Inflammatory macrophage treated with lipopolysaccharide for 4 hours (primary cell): ENCODE measurements at places on chromosomes 5 and 9.

DNA sequence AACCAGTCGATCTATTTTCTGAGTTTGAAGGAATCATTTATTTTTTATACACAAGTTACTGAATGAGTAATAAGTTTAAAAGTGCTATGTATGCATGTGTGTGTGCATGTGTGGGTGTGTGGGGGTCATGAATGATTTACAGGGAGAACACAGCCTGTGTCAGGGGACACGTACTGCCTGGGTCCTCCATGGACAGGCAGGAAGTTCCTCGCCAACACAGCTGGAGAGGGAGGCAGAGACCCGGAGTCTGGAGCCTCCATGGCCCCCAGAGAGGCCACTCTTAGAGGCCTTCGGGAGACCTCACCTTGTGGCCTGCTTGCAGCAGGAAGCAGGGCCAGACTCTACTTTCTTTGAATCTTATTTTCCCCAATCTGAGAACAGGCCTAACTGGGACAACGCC is 144.7 kb downstream of the GABBR2 start:
- DNase-seq, result no peak

- DNase-seq, result no peak
These were observed 49.8 kb upstream of the PHYKPL start for GRCh38 chr5:178282391-178282790.

GRCh38 chr9:100222674-100223073 is 123.6 kb downstream of the INVS start:
- DNase-seq, result peak; percentile 14

DNA sequence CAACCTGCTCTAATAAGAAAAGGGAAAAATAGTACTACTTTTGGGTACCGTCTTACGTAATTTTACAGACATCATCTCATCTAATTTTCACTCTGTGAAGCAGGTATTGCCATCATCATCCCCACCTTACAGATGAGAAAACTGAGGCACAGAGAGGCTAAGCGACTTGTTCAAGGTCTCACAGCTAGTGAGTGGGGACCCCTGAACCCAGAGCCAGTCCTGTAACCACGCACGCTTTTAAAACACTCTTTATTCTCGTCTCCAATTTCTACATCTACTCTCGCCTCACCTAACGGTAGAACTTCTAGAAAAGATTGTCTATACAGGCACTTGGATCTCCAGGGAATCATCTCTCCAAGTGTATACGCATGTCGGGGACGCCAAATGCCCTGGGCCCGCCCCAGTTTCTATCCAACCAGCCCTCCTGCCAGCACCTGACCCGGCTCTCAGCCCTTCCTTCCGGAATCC is 1.5 kb upstream of the TRAF1 start:
- no peak for DNase-seq

GRCh38 chr9:100056561-100056960 is 42.2 kb downstream of the ERP44 start:
- DNase-seq, result peak; percentile 68

GRCh38 chr5:26610577-26610976 is 427.8 kb downstream of the CDH9 start:
- DNase-seq, result no peak

- peak; percentile 5 for DNase-seq
These were observed 65.8 kb downstream of the NDUFAF2 start for GRCh38 chr5:61010467-61011454.

- no peak for DNase-seq
These were observed 19.4 kb upstream of the UNC5A start for GRCh38 chr5:176790941-176791340.

DNA sequence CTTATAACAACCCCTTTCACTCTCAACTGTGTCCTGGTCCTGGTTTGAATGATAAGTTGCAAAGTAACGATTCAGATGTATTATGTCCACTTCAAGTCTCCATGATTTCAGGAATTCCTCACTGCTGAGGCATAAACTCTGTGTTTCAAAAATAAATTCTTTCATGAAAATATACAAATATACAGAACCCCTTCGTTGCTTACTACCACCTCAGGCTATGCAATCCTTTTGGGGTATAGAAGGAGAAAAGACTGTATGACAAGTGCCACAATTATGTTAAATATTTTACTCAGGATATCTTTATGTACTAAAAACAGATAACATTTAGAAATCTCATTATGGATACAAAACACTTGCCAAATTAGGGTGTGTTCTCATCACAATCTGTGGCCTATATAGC is 190.7 kb downstream of the KCTD16 start:
- DNase-seq, result no peak

GRCh38 chr9:102842423-102842822 is 152.7 kb upstream of the CYLC2 start:
- no peak for DNase-seq

DNA sequence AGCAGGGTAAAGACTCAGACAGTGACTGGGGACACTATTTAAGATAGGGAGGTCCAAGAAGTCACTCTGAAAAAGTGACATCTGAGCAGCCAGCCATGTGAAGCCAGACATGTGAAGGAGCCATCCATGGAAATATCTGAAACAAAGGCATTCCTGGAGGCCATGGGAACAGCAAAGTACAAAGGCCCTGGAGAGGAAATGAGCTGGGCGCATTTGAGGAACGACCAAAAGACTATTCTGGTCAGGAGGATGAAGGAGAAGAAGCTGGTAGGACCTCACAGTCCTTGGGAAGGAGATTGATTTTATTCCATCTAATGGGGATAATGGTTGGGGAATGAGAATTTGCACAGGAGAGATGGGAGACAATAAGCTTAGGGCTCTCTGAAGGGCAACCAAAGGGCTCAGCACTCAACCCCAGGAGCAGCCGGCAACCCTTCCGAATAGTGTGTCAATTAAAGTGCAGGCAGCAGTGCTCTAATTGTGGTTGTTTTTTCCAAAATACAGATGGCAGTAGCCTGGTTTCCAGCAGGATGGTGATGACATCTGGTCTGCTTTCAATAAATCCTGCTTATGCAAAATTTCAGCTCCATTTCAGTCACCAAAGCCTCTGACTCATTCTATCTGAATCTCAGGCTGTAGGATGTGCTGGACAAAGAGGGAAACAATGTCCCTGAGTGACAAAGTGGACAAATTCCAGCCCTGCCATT is 26.7 kb downstream of the FOXI1 start:
- DNase-seq, result no peak

- peak; percentile 38 for DNase-seq
These were observed 47.4 kb upstream of the BARX1 start for GRCh38 chr9:94002316-94003140.

DNA sequence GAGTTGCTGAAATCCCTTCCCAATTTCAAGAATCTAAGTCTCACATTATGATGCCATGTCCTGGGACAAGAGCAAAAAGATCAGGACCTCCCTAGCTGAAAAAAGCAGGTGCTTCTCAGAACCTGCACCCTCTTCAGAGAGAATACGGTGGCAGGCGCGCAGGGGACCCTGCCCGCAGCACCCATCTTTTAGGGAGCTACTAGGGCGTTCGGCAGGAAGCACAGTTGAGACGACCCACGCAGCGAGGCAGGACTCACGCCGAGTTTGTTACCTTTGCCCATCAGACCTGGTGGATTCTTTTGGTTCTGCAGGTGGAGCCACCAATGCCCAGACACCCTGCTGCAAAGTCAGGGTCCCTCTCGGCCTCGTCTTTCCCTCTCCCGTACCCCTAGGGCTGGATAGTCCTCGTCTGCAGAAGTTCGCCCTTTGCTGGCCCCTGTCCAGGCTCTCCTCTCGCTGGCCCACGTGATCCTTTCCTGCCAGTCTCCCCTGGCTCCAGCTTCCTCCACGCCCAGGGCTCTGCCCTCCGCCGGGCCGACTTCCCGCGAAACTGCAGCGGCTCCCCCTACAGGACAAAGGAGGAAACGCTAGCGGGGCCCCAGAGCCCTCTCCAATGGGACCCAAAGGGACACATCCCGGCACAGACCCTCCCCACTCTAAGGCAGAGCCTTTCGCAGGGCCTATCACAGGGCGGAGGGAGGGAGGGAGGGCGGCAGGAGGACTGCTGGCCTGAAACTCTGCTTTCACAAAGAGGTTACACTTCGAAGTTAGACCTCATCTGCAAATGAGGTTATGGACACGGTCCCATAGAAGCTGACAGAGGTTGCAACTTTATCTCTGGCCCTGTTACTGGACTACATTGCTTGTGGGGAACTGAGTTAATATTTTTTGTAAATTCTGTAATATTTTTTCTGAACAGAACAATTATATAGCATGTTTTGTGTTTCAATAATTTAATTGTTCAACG is 28.8 kb downstream of the TMEM174 start:
- DNase-seq, result peak; percentile 37

- no peak for DNase-seq
These were observed 13.3 kb downstream of the ZNF131 start for GRCh38 chr5:43134019-43134418.

DNA sequence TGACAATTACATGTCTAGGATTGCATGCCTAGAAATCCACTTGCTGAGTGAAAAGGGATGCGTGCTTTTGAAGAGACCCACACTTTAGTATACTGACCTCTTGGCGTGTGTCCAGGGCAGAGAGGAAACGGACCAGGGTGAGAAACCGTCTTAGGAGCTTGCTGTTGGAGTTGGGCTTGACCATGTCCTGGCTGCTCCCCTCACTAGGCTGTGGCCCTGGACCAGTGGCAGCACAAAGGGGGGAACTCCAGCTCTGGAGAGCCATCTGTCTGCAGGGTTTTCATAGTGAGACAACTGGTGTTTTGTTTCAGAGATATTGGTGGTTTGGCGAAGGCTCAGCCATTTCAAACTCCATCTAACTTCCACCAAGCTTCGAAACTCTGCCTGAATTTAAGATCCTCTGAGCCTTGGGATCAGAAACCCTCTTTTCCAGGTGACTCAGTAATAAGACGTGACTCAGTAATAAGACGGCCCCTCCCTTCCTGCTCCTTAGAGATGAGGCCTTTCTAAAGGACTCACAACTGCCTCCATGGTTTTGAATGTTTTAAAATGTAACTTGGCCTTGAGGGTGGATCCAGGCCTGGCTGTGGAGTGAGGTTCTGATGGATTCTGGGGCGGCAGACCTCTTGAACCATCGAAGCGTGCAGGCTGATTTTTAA is 165.8 kb downstream of the MELK start:
- DNase-seq, result no peak

DNA sequence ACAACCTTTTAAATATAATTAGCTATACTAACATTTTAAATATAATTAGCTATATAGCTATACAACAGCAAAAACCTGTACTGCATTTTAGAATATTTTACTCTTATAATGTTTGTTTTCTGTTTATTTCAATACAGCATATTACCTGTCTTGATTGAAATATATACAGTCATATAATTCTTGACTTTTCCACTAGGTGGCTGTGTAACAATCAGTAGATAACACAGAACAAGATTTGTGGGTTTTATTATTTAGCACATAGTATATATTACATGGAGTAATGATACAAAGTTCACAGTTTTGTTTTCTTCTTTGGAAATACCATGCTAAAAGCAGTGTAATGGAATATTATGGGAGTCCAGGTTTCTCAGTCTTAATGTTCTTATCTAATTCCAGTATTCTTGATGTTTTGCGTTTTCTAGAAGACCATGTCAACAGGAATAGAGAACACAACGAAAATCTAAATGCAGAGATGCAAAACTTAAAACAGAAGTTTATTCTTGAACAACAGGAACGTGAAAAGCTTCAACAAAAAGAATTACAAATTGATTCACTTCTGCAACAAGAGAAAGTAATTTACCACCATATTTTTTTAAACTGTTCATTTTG is 13.3 kb downstream of the HMMR start:
- no peak for DNase-seq

DNA sequence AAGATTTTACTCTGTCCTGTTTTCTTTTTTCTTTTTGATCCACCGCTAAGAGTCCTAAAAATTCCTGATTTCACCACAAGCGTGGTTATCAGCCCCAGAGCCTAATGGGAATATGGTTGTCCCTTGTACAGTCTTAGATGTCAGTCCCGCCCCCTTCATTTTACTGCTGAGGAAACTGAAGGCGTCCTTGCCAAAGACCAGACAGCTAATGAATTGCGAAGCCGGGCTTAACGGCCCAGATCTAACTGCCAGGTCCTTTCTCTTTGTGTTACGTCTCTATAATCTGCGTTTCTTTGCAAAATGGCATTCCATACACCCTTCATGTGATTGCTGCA is 497 bp downstream of the NSA2 start:
- peak; percentile 76 for DNase-seq

DNA sequence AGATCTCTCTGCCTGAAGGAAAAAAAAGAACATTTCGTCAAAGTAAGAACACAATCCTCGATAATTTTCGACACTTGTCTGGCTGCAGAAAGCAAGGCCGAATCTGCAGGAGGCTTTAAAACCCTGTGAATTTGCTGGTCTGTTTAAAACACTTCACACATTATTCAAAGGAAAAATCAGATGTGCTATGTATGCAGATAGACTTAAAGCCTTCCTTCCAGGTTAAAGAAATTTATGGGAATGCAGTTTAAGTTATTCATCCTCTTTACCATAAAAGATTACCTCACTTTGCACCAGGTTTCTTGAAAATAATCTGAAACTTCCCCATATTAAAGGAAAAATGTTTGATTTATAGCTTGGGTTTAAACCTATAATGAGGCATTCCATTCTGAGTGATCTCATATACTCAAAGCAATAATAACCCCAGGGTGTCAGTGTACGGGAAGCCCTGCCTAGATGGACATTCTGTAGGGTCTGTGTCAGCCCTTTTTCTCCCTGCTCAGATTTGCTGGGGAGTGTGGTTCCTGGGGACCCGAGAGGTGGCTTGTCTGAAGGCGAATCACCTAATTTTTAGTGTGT is 323.5 kb upstream of the SLC24A2 start:
- DNase-seq, result no peak

GRCh38 chr5:86679529-86679928 is 61.8 kb downstream of the COX7C start:
- peak; percentile 36 for DNase-seq

DNA sequence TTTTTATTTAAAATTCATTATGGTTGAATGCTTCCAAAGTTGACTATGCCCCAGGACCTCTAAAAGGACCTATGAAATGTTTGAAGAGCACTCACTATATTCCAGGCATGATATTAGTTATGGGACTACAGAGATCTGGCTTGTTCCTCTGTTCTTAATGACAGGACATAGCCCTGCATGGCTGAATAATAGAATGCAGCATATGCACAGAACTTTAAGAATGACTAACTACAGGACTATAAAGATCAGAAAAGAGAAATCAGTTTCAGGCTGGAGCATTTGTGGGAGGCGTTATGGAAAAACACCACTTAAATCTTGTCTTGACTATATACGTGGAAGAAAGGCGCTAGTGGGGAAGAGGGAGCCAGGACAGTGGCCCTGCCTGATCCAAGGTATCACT is 239.2 kb downstream of the DOCK8 start:
- DNase-seq, result no peak

GRCh38 chr5:169013208-169013728 is 287.7 kb downstream of the SLIT3 start:
- no peak for DNase-seq

DNA sequence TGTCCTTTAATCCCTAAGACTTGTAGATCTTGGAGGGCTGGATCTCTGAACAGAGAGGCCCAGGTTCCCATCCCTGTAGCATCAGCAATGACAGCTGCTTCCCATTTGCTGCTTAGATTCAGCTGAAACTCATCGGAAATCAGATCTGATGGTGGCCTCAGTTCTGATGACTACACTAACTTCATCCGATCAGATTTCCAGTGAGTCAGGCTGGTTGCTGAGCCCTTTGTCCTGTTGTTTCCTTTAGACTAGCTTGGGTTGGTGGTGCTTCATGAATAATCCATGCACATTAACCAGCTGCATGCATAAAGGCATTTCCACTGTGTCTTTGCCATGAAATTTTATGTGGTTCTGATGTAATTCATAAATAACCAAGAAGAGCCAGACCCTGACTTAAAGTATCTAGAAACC is 195.2 kb upstream of the TUT7 start:
- no peak for DNase-seq
